Midbrain (tissue), 1 donor: ENCODE measurements at places on chromosomes 7 and 10.

DNA sequence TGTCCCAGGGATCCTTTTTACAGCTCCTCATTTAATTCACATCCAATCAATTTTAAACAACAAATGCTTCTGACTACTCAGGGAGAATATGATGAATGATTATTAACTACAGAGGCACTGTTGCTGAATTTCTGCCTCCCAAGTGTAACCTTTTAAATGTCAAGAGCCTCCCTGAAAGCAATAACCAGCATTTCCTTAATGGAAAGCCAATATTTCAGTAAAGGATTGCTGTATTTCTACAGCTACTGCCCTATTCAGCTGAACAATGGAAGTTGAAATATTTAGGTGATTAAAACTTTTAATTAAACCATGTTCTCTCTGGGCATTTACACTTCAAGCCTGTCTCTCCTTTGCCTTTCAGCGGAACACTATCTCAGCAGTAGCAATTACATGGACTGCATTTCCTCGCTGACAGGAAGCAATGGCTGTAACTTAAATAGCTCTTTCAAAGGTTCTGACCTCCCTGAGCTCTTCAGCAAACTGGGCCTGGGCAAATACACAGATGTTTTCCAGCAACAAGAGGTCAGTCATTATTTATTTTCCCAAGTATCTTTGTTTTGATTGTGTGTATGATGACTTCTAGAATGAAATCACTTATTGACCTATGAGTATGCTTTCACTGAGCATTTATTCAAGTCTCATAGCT lies 304.7 kb downstream of the BICC1 start:
- DNase-seq = no peak

DNA sequence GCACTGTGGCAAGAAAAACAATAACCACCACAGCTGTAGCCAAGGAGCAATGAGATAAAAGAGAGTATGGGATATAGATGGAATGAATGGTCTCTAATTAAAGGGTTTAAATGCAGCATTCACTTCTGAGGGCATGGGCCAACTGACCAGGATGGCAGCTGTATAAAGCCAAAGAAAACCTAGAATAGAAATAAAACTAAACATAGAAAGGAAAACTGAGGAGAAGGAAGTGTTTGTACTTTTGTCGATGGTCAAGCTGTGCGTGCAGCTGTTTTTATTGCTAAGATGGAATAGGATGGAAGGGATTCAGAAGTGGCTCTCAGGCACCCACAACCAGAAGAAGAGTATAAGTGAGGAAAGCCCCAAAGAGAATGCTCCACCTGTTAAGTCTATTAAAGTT lies 37.9 kb downstream of the ZC3HC1 start:
- DNase-seq = no peak

- no peak for DNase-seq
Measured at GRCh38 chr10:11434324-11434723, 177.1 kb downstream of the USP6NL start.

DNA sequence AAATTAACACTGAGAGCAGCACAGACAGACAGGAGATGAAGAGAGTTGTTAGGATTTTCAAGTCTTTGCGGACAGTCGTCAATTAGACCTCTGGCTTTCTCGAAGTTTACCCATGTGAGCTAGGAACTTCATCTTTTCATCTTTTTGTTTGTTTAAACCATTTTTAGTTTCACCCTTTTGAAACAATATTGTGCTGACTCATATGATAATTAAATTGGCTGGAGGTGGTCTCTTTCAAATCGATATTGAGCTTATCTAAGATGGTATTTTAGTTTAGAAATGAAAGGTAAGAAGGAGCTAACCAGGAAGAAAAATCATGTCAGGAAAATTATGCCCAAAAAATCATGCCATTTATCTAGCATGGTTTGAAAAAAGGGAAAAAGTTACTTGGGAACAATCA lies 415.8 kb upstream of the SEMA3A start:
- DNase-seq = no peak

- no peak for DNase-seq
Measured at GRCh38 chr7:85705076-85705475, 518.2 kb upstream of the SEMA3D start.

- DNase-seq = no peak
Measured at GRCh38 chr7:4747746-4748145, 27.7 kb upstream of the AP5Z1 start.

- DNase-seq = no peak
Measured at GRCh38 chr7:104242638-104243037, 34.8 kb upstream of the ORC5 start.

DNA sequence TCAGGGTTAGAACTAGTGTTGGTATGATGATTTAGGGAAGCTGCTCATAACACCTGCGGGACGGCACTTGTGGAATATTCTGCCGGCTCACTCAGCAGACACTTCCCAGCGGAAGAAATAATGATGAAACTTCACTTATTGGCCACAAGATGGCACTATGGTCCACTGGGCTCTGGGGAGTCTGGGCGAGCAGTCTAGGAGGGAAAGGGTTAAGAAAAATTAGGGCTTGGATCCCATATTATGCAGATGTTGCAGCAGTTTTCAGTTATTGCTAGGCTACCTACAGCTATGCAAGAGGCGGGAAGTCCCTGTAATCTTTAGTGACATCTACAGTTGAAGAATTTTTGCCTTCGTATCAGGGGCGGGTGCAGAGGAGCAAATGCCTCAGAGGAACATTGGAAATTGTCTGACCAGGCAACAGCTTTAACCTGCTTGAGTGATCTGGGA lies 238.7 kb upstream of the PRSS58 start:
- peak; percentile 49 for DNase-seq

DNA sequence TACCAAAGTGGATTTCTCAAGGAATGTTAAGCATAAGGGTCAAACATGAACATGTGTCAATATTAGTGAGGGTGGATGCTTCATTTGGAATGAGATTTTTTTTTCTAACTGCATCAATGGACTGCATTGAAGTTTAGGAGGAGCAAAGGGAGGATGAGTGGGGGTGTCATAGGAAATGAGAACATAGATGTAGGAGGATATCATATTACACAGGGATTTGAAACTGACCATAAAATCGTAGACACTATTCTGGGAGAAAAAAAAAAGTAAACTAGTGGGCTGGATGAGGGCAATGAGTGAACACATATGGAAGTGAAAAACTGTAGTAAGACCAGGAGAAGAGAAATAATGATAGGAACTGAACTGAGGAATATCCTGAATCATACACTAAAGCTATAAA lies 109.4 kb downstream of the SEMA3A start:
- no peak for DNase-seq

DNA sequence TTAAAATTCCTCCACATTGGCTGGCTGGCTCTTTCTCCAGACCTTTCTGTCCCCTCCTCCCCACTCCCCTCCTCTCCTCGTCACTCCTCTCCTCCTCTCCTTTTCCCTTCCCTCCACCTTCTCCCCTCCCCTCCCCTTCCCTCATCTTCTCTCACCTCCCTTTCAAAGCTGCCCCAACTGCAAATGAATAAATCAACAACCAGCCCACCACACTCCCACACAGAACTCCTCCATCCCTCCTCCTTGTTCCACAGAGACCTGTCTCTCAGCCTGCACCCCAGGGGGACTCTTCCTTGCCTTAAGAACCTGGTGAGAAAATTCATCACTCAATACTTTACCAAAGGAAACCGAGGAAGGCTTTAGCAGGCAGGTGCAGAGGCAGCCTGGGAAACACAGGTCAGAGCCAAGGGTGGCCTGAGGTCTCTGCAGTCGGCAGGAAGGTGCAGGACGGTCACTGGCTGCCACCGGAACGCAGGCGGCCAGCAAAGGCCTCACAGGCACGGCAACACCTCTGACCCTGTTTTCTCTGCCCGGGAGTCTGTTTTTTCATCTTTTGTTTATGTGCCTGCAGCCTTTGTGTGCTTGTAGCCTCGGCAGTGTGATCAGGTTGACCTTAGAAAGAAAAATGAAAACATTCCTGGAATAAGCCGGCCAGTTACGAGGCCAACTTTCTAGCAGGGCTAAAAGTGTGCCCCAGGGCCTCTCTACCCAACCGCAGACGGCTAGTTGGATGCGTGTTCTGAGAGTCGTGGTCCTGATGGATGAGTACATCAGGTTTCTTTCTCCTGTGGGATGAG lies 207.6 kb upstream of the KLF6 start:
- DNase-seq = no peak

DNA sequence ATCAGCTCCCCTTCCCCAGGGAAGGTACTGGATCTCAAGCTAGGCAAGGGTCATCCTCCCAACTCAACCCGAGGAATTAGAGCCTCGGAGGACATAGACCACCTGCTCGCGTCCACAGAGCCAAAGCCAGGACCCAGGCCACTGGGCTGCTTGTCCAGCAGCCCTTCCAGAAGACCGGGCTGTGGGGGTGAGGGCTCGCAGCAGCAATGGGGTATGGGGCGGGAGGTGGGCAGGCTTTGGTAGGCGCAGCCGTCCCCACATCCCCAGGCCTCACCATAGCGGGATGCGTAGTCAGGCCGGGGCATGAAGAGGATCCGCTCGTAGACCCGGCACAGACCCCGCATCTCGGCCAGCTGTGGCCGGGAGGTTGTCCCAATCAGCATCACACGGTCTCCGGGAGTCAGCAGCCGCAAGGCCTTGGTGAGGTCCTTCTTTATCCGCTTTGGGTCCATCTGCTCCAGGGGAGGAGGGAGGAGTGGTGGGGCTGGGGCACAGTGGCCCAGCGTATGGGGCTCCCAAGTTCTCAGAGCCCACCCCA lies 5.0 kb upstream of the ASB10 start:
- DNase-seq = no peak

GRCh38 chr7:105496521-105496920 lies 25.6 kb downstream of the PUS7 start:
- DNase-seq = no peak

DNA sequence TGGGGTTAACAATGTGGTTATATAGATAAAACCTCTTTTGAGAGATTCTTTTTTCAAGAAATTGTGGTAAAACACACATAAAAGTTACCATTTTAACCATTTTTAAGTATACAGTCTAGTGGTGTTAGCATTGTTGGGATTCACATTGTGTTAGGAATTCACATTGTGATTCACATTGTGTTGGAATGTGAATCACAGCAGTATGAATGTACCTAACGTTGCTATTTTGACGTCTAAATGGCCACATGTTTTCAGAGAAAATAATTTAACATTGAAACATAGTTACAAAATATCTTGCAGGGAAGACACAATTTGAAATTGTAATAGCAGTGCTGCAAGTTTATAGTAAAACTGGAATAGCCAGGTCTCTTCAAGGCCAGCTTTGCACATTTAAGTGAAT lies 129.0 kb downstream of the BICC1 start:
- DNase-seq = no peak

DNA sequence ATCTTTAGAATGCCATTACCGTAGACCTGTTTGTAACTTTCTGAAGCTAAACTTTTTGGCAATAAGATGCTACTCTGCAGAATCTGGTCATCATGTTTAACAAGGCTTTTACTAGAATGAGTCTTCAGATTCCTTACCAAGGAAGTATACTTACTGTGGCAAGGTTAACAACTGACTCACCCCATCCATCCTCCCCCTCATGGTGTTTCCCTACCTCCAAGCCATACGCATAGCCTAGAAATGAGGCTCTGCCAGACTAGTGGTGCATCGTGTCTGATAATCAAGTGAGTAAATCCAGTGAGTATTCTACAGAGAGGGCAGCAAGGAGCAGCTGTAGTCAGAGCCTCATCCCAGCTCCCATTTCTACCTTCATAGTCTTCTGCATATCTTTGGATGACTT lies 223.6 kb downstream of the IPMK start:
- DNase-seq = no peak

DNA sequence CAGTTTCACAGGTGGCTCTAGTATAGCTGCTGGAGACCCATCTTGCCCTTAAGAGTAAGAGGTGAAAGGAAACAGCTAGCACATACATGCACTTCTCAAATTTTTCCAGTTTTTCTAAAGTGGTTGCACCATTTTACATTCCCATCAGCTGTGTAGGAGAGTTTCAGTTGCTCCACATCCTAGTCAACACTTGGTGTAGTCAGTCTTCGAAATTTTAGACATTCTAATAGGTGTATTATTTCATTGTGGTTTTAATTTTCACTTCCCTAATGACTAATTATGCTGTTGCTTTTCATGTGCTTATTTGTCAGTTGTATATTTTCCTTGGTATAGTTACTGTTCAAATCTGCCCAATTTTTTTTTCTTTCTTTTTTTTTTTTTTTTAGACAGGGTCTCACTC lies 9.5 kb upstream of the HACD1 start:
- no peak for DNase-seq

GRCh38 chr7:84953234-84953633 lies 233.6 kb downstream of the SEMA3D start:
- DNase-seq = no peak

GRCh38 chr7:1432411-1433082 lies 26.7 kb downstream of the MICALL2 start:
- DNase-seq = peak; percentile 43

DNA sequence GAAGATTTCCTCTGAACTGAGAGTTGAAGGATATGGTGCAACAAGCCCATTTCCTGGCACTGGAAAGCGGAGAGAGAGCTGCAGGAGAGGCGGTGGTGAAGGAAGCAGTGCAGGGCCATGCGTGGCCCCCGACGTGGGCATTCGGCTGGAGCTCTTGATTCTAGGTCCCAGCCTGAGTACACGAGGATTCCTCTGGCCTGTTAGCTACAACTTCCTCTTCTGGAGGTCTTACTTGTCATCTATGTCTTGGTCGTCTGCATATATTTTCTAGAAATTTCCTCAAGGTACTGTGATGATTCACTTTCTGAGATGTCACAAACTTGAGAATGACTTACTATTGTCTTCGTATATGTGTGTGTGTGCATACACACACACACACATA lies 59.2 kb upstream of the JAZF1 start:
- no peak for DNase-seq

- DNase-seq = no peak
Measured at GRCh38 chr7:68752485-68753178, 845.6 kb upstream of the AUTS2 start.

DNA sequence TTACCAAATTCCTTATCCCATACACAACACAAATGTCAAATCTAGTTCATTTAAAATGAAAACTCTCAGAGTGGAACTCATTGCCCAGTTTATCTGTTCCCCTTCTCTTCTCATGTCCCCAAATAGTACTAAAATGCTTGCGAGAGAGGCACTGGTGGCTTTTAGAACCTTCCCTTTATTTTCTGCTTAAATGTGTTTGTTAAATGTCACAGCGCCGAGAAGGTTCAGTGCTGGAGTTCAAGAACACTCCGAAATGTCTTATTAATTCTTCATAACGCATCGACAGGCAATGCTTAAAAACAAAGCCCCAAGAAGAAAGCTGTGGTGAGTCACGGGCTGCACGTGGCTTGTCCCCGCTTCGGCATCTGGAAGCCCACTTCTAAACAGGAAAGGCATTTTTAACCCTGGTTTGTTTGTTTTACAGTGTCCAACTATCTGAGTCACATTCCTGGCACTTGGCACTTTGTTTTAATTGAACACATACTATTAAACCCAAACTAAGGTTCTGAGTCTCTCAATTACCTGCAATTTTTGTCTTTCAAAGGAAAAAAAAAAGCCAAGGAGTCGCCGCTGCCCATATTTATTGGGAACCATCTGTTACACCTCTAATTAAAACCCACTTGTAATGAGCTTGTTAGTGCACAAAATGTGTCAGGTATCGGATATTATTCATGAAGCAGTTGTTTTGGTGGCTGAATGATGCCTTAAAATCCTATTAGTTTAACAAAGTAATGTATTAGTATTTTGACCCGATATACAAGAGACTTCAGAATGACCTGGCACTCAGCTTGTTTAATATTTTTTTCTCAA lies 49.9 kb upstream of the MGMT start:
- no peak for DNase-seq
